ENCODE measurements at places on chromosomes 3 and 15.

DNA sequence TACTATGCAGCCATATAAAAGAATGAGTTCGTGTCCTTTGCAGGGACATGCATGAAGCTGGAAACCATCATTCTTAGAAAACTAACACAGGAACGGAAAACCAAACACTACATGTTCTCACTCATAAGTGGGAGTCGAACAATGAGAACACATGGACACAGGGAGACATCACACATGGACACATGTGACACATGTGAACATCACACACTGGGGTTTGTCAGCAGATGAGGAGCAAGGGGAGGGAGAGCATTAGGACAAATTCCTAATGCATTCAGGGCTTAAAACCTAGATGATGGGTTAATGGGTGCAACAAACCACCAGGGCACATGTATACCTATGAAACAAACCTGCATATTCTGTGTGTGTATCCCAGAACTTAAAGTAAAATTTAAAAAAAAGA, 408.0 kb downstream of the EPHB1 start:
- no peak for DNase-seq

DNA sequence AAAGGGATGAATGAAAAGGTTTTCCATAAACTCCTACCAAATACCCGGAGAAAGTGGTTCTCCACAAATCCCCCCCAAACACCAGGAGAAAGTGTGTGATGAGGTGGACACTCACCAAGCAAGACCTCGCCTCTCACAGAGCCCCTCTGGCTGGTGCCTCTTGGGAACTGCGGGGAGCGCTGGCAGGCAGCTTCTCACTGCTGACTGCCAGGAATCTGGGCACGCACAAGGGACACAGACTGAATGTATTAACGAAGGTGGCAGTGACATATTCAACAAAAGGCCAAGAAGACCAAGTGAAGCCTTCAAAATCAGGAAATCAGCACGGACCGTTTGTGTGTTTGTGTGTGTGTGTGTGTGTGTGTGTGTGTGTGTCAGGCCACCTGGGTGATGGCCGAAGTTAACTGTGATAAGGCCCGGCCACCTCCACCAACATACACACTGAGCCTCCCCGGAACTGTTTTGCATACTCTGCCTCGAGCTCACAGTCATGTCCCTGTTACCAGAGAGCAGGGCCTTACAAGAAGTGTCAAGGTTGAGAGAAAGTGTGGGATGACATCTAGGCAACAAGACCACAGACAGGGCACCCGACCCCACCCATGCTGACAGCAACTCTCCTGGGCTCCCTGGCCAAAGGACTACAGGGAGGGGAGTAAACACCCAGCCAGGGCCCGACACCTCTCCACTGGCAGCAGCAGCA, 18.0 kb downstream of the ATP10A start:
- DNase-seq, result no peak

GRCh38 chr3:127475975-127476705, 114.4 kb downstream of the TPRA1 start:
- DNase-seq, result no peak

DNA sequence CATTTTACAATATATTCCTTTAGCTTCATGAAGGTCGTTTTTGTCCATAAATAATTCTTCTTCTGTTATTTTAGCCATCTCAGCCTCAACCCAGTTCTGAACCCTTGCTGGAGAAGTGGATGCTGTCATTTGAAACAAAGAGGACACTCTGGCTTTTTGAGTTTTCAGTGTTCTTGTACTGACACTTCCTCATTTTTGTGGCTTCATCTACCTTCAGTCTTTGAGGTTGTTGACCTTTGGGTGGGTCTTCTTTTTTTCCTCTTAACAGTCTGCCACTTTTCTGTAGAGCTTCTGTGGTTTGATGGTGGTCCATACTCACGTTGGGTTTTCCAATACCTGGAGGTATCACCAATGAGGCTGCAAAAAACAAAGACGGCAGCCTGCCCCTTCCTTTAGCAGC, 650.9 kb downstream of the PDCD6IP start:
- DNase-seq, result no peak

GRCh38 chr15:65204236-65204930, 6.9 kb downstream of the CILP start:
- DNase-seq, result no peak

- no peak for DNase-seq
These were observed 273.9 kb downstream of the TIGIT start for GRCh38 chr3:114567771-114568170.

- no peak for DNase-seq
These were observed 318.9 kb upstream of the COL8A1 start for GRCh38 chr3:99319450-99319849.
